ENCODE measurements at places on chromosomes 3 and 15.

DNA sequence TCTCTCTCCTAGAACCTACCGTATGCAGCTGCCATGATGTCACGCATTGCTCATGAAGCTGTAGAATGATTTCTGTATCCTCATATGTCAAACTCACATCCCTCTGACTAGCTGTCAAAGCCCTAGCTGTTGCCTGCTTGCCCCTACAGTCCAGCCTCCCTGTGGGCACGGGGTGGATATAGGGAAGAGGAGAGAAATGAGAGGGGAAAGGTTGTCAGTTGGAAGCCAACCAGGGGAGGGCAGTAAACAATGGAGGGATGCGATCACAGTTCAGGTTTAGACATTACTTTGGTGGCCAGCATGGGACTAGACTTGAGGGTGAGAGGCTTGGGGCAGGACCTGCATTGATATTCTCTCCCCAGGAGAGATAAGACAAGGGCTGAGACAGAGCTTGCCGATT is 1.7 kb upstream of the HDGFL3 start:
- DNase-seq, result no peak

- no peak for DNase-seq
Measured at GRCh38 chr3:23760325-23760724, 45.4 kb upstream of the UBE2E1 start.

GRCh38 chr3:142633073-142633472 is 36.9 kb downstream of the PLS1 start:
- DNase-seq, result no peak

DNA sequence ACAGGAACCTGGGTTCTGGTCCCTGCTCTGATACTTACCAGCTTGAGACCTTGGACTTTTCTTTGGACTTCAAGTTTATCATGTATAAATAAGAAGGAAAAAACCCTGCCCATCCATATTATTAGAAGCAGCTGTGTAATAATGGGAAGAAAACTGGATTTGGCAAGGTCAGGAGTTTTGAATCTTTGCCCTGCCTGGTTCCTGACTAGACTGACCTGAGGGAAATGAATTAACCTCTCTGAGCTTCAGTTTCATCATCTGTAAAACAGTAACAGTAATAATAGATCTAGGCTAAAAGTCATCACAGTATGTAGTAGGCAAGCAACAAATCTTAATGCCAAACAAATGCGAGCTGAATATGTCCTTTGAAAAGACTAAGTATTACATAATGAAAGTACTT is 68.8 kb downstream of the FSIP1 start:
- no peak for DNase-seq

DNA sequence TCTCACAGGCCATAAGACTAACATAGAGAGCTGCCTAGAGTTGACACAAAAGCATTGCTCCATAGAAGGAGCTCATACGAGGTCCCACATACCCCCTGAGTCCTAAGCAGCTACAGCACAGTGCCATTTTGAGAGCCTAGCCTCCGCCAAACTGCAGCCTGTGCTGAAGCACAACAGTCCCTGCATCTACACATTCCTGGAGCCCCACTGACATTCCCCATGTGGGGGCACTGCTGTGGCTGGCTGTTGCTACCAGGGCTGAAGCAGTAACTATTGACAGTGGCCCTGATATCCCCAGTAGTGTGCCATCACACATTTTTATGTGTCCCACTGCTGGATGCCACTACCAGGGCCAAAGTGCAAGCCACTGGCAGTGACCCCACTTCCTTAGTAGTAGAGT is 80.3 kb downstream of the CERS3 start:
- no peak for DNase-seq

DNA sequence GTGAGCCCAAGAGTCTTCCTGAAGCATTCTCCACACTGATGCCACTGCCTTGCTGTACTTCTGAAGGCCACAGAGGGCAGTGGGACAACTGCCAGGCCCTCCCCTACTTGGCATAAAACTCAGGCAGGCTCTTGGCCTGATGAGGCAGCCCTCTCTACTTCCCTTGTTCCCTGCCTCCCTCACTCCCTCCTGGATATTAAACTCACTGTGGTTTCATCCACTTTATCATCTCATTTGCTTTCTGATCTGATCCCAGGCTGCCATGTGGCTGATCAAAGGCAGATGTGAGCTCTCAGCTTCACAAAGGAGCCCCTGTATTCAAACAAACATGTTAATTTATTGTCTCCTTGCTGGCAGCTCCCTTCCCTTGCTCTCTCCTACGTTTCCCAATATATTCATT is 533.5 kb downstream of the IGSF11 start:
- no peak for DNase-seq

DNA sequence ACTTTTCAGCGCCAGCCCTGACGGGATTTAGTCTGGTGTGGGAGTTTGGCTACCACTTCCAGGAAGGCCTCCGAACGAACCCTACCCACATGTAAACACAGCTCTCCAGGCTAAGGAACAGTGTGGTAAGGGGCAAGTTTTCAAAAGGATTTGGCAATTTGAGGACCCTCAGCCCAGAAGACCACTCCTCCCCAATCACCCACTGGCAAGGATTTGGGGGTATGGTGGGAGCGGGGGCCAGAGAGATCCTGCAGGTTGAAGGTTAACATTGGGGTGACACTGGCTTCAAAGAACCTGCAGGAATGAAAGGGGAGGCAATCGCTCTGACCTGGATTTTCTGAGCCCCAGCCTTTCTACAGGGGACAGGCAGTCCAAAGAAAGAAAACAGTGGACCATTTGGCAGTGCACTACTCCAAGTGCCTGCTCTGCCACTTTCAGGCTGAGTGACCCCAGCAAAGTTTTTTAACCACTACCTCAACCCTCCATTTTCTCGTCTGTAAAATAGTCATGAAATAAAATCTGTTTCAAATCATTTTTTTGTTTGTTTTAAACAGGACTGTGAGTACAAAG is 34.5 kb downstream of the ZIC4 start:
- no peak for DNase-seq

- DNase-seq, result no peak
Measured at GRCh38 chr3:60855250-60855649, 396.0 kb downstream of the FHIT start.

GRCh38 chr15:96329403-96329981 is 1.0 kb upstream of the NR2F2 start:
- no peak for DNase-seq

DNA sequence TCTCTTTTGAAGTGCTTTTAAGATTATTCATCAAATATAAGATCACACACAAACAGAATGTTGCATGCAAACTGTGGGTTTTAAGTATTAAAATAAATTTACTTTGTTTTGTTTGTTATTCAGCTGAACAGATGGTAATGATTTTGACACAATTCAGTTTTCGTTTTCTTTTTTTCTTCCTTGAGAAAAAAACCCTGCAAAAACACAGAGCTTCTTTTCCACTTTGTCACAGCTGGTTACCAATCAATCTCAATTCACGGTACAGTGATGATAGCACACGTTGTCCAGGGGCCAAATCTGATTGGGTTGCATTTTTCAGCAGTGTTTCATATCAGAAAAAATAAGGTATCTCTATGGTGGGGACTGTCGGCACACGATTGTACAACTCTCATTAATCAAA is 473.6 kb downstream of the ROBO2 start:
- DNase-seq, result no peak

DNA sequence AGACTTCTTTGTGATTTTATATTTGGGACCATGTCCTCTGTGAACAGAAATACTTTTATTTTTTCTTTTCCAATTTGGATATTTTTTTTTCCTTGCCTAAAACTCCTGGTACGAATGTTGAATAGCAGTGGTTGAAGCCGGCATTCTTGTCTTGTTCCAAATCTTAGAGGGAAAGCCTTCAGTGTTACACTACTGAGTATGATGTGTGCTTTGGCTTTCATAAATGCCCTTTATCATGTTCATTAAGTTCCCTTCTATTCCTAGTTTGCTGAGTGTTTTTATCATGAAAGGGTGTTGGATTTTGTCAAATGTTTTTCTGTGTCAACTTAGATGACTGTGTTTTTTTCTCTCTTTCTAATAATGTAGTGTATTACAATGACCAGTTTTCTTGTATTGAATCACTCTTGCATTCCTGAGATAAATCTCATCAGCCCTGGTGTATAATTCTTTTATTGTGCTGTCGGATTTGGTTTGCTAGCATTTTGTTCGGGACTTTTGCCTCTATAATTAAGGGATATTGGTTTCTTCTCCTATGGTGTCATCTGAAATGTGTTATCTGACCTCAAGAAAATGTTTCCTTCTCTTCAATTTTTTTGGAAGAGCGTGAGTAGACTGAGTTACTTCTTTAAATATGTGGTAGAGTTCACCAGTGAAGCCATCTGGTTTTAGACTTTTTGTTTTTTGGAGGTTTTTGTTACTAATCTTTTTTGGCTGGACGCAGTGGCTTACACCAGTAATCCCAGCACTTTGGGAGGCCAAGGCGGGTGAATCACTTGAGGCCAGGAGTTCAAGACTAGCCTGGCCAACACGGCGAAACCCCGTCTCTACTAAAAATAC is 33.3 kb downstream of the MAP1A start:
- no peak for DNase-seq

DNA sequence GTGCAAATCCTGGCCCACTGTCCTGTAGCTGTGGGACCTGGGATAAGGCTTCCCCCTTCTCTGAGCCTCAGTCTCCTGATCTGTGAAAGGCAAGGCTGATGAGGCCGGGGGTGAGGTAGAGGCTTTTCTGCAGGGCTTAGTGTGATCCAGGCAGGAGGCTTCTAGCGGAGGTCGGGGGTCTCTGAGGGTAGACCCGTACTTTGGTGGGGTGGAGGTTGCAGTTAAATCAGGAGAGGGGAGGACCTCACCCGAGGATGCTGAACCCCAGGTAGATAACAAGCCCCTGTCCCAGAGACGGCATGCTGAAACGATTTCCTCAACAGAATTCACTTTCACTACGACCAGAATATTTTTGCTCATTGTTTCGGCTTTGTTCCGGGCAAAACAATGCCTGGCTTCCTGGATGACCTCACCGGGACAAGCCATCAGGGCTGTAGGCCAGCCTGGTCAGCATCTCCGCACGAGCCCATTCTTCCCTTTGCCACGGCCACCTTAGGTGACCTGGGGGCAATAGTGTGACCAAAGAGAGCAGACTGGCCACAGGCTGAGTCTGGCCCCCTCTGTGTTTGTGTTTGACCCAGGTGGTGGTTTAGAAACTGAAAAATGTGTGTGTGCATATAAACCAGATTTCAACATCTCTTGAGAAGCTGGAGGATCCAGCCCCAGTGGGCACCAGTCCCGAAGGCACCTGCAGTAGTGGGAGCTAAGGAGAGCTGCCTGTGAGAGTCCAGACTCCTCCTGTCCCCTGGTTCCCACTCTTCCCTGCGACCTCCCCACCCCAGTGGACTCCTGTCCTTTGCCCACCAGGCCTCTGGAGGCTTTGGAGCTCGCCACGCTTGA is 33.0 kb downstream of the SLC6A6 start:
- no peak for DNase-seq

- no peak for DNase-seq
Measured at GRCh38 chr3:186193534-186194450, 84.9 kb upstream of the ETV5 start.

DNA sequence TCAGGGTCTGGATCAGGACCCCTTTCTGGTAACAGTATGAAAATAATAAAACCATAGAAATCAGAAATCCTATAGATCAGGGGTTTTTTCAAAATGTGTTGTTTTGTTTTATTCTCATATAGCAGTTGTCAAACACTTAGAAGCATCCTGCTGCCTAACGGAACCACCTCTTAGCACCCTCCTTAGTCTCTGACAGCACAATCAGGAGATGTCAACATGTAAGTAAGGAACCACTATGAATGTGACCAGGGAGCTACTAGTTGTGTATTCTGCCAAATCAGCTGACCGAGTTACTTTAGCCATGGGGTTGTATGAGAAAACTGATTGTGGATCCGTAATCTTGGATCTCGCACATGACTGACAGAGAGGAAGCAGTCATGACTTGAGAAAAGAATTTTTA is 22.2 kb downstream of the CCDC39 start:
- no peak for DNase-seq

- peak; percentile 35 for DNase-seq
Measured at GRCh38 chr15:64883100-64883581, 28.6 kb upstream of the ANKDD1A start.

GRCh38 chr15:79341396-79341795 is 30.5 kb downstream of the TMED3 start:
- no peak for DNase-seq

DNA sequence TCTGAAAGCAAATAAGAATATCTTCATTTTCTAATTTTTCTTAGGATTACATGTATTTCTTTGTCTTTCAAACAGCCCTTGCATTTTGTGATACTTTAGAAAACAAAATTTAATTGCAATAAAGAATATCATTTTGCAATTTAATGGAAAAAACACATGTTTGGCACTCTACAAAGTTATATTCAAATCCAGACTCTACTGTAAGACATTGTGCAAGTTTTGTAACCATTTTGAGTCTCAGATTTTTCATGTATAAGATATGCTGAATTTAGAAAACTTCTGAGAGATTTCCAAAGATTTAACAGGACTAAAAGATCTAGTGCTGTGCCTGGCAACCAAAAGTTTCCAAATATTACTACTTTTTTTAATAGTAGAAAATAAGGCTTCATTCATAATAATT is 187.1 kb upstream of the AGTR1 start:
- DNase-seq, result no peak

DNA sequence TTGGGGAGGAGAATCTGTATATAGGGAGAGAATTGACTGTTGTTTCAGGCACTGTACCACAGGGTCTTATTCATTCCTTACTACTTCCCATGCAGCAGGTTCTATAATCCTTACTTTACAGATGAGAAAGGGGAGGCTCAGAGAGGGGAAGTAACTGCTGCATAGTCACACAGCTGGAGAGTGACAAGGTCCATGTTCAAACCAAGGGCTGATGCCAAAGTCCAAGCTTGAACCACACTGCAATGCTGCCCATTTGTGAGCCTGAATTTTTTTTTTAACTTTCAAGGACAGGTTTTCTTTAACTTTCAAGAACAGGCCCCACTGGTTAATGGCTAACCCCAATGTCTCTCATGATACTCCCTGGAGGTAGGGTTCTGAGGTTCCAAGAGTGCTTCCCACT is 26.2 kb downstream of the RBP2 start:
- DNase-seq, result no peak

- DNase-seq, result no peak
Measured at GRCh38 chr3:195876297-195877064, 31.9 kb downstream of the TNK2 start.

- no peak for DNase-seq
Measured at GRCh38 chr15:84721371-84721770, 5.4 kb upstream of the SEC11A start.

DNA sequence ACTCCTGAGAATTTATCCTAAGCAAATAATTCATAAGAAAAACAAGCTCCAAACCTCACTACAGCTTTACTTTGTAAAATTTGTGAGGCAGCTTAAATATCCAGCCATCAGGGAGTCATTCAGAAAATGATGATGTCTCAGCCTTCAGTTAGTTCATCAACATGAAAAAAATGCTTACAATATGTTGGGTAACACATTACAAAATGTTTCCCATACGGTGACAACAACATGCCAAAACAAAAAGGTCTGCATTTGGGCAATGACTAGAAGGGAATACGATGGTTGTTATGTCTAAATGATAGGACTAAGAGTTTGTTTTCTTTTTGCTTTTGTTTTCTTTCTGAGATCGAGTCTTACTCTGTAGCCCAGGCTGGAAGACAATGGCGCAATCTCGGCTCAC is 47.0 kb upstream of the CFAP161 start:
- no peak for DNase-seq

- no peak for DNase-seq
Measured at GRCh38 chr3:13696699-13697098, 147.8 kb downstream of the FBLN2 start.

GRCh38 chr15:67472957-67473356 is 48.0 kb upstream of the C15orf61 start:
- DNase-seq, result no peak
